ENCODE measurements at places on chromosomes 1 and 21. TPM values are rescaled to one million over a fixed set of nuclear protein-coding genes. Genes with fewer than 3 reads are reported as not detected.

GRCh38 chr21:38716942-38717341, 88.8 kb upstream of the ETS2 start:
- DNase-seq: no peak

- DNase-seq: no peak
These were observed 67.6 kb downstream of the SEC16B start for GRCh38 chr1:177902266-177902665.

- DNase-seq: no peak
These were observed 212.4 kb downstream of the FOXD2 start for GRCh38 chr1:47650205-47650604.

DNA sequence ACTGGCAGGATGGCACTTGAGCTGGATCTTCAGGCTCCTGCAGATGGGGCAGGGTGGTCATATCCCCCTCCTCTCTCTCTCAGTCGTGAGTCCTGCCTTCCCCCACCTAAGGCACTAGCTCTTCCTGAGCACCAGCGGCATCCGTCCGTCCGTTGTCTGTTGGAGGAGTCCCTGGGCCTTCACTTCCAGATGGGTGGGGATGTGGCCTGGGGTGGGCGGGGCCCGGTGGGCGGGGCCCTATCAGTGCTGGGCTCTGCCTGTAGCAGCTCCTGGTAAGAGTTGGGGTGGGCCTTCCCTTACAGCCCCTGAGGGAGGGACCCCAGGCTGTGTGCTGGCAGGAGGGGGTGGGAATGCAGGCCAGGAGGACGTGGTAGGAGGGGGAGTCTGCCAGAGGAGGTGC, 10.3 kb downstream of the LDLRAD2 start:
- no peak for DNase-seq

- no peak for DNase-seq
These were observed 10.7 kb downstream of the RCC1 start for GRCh38 chr1:28516518-28516956.

DNA sequence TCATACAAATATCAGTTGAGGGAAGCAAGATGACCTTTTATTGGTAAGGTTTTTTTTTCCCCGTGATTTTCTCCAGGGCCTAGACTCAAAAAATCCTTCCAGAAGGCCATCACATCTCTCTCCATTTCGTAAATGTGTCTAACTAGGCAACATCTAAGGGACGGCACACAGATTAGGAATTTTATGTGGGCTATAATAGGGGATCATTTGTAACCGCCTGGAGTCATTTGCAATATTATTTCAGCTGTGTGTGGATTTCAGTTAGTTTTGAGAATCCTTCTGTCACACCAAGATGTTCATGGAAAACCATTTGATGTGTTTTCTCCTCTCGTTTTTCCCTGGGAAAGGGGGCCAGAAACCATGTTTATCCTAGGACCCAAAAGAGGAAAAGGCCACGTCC, 63.1 kb downstream of the ATP5PO start:
- no peak for DNase-seq

DNA sequence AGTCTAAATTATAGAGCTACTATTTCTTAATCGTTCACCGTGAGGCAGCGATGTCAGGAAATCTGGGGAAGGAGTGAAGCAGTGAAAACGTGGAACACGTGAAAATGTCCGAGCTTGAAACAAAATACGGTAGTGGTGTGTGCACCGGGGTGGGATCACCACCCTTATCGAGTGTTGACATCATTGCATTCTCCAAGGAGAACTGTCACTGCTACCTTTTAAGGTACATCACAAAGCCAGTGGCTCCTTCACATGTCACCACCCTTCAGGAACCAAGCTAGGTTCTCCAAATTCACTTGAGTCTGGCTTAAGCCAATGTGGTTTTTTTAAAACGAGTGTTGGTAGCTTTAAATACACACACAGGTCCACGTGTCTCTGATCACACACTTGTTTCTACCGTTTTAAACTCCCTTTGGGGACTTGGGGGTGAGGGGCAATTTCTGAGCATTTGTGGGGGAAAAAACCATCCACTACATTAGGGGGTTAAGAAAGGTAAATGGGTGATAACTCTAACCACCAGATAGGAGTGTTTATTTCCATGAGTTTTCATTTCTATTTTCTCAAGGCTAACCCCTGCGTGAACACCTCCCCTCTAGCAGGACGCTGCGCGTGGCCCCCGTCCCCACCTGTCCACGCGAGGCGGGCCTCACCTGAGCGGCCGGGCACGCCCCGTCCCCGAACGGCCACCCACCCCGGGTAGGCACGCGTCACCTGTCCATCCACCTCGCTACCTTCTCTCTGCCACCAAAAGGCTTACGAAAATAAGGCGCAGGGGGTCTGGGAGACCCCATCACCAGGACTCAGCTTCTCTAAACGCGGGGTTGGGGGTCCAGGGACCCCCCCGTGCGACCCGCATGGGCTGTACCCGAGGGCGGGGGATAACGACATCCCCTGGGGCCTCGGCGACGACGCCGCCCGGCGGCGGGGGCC, 978 bp downstream of the PRDM15 start:
- DNase-seq: peak; percentile 53

- DNase-seq: no peak
These were observed 3.2 kb downstream of the LYPD8 start for GRCh38 chr1:248752161-248753028.

DNA sequence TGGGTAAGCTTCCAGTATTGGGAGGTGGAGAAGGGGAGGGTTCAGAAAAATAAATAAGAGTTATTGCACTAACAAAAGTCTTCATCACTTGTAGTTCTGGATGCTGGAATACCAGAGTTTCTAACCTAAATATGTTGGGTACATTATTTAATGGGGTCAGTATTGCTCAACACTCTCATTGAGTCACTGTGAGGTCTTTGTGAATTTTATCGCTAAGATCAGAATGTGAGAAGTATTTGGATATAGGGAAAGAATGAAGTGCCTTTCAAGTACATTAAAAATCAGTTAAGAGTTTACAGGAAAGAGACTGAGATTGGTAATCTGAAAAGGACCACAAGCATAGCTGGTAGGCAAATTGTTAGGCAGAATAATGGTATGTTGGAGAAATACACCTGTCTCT, 8.8 kb downstream of the SNRPE start:
- DNase-seq: no peak

- no peak for DNase-seq
These were observed 2.1 kb upstream of the GFI1 start for GRCh38 chr1:92488832-92489231.

The UTS2 gene
- total RNA-seq: not detected

The GLRX2 gene
- 7.0 TPM for total RNA-seq
